ENCODE measurements at places on chromosomes 6 and 20.

- no peak for DNase-seq
Measured at GRCh38 chr20:44097521-44098255, 89.3 kb downstream of the JPH2 start.

DNA sequence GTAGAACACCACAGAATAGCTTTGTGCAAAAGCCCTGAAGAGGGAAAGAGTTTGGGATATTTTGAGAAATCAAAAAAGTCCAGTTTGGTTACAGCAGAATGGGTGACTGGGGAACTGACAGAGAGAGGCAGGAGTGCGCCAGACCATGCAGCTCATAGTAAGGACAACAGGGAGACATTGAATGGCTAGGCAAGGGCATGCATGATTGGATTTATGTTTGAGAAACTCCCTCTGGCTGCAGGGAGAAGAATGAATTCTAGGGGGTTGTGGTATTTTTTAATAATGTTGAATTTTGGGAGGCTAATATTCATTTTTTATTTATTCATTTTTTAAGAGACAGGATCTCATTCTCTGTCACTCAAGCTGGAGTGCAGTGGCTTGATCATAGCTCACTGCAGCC, 49.9 kb downstream of the TGM2 start:
- DNase-seq, result no peak

DNA sequence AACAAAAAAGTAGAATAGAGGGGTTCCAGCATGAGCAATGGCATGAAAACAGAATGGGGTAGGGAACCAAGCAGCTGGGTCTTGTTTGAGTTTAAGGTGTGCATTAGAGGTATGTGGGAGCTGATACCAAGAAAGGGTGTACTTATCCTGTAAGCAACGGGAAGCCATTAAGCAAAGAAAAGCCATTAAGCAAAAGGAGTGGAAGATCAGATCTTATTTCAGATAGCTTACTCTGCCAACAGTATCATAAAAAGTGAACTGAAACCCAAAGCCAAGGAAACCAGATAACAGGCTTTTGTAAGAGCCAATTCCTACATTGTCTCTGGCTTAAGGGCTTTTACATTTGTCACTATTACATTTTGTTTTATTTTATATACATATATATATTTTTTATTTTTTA, 21.3 kb upstream of the BEND6 start:
- no peak for DNase-seq

DNA sequence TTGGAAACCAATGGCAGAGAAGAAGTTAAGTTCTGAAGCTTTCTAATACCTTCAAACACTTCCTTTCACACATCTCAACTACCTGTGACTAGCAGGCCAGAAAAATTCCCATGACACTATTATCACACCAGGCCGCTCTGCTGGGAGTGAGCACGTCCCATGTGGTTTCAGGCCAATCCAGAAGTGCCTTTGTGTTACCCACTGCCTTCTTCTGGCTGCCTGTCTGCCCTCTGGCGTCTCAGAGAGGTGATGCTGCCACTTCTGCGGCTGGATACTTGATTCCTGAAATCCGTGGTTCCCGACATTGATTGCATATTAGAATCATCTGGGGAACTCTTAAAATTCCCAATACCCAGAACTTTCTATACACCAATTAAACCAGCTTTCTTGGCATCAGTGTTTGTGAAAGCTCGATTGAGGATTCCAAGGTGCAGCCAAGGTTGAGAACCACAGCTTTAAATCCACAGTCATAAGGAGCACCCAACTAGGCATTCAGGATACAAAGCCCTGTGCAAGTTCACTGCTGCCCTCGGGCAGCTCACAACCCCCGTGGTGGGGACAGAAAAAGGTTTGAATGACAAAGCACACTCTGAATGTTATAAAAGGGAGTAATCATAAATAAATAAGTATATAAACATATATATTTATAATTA, 65.6 kb downstream of the STMND1 start:
- DNase-seq, result no peak

DNA sequence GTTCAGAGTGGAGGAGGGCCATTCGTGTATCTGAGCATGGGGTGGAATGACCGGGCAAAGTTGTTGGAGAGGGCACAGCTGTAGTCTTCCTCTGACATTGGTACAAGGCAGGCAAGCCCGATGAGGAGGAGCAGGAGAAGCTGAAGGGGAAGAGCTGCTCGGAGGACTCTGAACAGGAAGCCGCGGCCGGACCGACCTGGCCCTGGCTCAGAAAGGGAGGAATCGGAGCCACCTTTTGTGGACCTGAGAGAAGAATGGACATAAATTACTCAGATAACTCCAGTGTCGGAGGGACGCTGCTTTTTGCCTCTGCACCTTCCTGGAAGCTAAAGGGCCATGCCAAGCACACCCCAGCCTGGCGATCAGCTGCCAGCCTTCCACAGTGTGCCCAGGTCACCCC, 315.0 kb downstream of the ESR1 start:
- no peak for DNase-seq

GRCh38 chr6:167093922-167094432, 28.9 kb upstream of the CCR6 start:
- DNase-seq, result peak; percentile 63

DNA sequence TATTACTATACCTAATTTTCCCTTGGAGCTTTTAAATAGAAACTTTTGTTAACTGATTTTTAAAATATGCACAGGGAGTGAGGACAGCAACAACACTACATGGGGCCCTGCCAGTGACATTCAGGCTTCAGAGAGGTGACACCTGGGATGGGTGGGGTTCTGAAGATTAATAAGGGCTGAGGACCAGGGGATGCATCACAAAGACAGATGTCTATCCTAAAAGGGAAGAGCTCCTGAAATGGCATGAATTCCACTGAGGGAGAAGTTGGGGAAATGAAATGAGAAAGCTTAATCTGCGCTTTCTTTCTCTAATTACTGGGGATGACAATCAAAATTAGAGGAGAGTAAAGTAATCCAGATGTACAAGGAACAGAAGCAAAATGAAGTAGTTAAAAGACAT, 162.8 kb downstream of the BTBD9 start:
- no peak for DNase-seq

- DNase-seq, result no peak
Measured at GRCh38 chr6:48893048-48893447, 570.0 kb downstream of the MMUT start.

GRCh38 chr20:44109951-44110361, 77.0 kb downstream of the JPH2 start:
- DNase-seq, result no peak

GRCh38 chr20:58000861-58001260, 227.6 kb downstream of the ANKRD60 start:
- no peak for DNase-seq

DNA sequence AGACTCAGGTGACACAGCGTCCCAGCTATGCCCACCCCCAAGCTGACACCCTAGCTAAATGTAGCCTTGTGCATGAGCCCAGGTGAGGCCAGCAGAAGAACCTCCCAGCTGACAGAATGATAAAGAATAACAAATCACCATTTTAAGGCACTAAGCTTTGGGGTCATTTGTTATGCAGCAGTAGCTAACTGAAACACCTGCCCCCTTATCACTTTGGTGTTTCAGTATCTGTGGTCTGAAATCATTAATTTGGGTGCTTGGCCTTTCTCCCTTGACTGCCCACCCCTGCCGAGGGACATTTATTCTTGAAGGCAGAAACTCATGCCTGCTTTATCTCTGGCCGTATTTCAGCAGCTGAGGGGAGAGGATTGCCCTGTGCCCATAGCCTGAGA, 30.0 kb downstream of the DACT2 start:
- no peak for DNase-seq

DNA sequence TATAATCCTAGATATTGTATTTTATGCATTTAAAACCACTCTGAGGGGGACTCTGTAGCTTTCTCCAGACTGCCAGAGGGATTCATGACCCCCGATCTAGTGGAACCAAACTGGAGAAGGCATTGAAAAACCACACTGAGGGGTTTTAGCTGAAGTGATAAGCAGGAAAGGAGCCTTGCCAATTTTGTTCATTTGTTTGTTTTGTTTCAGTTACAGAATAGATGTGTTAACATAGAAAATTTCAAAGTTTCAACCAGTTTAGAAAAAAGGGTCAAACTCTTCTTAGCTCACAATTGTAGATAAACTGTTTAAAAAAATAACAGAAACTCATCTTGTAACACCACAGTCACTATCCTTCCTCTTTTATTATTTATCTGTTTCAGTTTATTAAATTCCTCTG, 19.8 kb downstream of the TAB2 start:
- no peak for DNase-seq

DNA sequence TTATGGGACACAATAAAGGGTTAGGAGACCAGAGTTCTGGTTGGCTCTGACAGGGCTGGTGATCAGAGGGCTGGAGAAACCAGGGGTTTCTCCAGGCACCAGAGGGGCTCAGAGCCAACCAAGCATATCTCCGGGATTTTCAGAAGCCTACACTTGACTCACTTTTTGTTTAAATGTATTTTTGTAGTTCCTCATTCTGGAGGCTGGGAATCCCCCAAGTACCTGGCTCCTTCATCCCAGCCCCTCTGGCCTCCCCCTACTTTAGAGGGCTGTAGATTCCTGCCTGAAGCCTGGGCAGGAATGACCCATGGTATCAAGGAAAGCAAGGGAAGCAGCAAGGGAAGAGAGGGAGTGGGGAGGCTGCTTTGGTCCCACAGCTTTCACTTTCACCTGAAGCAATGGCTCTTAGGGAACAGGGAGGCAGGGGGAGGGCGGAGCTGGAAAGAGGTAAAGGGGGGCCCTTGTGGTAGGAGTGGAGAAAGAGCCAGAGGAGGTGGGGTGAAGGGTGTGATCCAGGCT, 973 bp downstream of the CD40 start:
- no peak for DNase-seq

DNA sequence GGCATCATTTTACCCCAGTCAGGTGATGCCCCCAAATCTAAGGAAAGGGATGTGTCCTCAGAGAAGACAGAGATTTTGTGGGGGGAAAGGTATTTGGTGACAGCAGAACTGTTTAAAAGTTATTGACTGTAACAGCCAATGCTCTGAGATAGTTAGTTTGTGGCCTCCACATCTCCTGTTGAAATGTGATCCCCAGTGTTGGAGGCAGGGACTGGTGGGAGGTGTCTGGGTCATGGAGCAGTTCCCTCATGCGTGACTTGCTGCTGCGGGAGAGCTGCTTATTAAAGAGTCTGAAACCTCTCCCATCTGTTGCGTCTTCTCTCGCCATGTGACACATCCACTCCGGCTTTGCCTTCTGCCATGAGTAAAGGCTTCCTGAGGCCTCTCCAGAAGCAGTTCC, 282.8 kb upstream of the FOXQ1 start:
- DNase-seq, result no peak

DNA sequence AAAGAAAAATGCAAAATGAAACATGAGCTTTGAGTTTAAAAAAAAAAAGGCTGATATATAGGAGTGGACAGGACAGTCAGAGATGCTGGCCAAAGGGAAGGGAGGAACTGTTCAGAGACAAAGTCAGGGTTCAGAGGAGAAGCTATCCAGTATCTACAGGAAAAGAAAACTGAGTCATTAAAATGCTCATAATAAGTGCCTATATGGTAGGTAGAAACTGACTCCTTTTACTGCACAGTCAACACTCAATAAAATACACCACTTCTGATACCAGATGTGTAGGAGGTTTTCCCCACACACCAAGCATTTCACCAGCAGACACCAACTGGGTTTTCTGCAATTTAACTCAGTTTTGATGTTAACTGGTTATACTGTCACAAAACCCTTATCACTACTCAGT, 32.9 kb downstream of the FRK start:
- DNase-seq, result no peak

DNA sequence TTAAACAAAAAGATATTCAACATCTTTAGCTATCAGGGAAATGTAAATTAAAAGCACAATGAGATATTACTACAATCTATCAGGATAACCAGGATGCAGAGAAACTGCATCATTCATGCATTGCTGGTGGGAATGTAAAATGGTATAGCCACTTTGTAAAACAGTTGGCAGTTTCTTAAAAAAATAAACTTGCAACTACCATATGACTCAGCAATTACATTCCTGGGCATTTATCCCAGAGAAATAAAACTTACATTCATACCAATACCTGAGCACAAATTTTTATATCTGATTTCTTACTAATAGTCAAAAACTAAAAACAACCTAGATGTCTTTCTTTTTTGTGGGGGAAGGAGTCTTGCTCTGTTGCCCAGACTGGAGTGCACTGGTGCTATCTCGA, 190.3 kb upstream of the TAB2 start:
- DNase-seq, result no peak

- DNase-seq, result no peak
Measured at GRCh38 chr6:109527989-109528388, 45.0 kb upstream of the ZBTB24 start.

DNA sequence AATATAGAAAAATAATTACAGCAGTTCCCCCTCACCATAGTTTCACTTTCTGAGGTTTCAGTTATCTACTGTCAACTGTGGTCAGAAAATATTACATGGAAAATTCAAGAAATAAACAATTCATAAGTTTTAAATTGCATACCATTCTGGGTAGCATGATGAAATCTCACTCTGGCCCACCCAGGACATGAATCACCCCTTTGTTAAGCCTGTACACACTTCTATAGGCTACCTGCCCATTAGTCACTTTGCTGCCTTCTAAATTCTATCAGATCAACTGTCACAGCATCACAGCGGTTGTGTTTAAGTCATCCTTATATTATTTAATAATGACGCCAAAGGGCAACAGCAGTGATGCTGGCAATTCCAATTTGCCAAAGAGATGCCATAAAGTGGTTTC, 140.3 kb upstream of the RUNX2 start:
- no peak for DNase-seq

GRCh38 chr6:21953831-21954801, 342.7 kb downstream of the PRL start:
- DNase-seq, result no peak

DNA sequence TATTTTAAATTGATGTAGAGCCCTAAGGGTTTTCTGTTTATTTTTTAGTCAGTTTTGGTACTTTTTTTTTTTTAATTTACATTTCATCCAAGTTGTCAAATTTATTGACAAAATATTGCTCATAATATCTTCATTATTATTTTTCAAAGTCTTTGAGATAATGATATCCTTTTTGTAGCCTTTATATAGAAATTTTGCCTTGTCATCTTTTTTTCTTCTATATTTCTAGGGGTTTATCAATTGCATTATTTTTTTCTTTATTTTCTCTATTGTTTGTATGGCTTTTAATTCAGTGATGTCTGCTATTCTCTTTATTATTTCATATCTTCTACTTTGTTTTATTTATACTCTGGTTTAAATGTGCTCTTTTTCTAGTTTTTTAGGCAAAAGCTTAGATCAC, 863.0 kb upstream of the GJE1 start:
- DNase-seq, result no peak

DNA sequence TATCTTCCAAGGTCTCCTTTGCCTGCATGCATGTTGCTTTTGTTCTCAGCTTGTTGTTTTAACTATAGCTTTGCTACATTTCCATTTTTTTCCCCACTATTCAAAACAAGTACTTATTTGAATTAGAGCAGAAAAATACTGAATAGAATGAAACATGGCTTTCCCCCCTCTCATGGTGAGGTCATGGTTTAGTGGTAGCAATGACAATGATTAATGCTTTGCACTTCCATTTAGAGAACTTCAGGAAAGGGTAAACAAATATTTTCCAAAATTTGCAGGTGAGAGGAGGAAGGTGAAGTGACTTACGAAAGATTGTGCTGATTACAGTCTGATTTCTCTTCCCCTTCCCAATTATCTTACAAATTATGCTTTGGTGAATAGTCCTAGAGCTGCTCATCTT, 47.8 kb upstream of the TRAF3IP2 start:
- DNase-seq, result no peak
